IPS-NIHi11 (cell line): ENCODE measurements at places on chromosomes 7 and 10.

GRCh38 chr7:53504914-53505313 is 469.5 kb downstream of the POM121L12 start:
- no peak for DNase-seq

DNA sequence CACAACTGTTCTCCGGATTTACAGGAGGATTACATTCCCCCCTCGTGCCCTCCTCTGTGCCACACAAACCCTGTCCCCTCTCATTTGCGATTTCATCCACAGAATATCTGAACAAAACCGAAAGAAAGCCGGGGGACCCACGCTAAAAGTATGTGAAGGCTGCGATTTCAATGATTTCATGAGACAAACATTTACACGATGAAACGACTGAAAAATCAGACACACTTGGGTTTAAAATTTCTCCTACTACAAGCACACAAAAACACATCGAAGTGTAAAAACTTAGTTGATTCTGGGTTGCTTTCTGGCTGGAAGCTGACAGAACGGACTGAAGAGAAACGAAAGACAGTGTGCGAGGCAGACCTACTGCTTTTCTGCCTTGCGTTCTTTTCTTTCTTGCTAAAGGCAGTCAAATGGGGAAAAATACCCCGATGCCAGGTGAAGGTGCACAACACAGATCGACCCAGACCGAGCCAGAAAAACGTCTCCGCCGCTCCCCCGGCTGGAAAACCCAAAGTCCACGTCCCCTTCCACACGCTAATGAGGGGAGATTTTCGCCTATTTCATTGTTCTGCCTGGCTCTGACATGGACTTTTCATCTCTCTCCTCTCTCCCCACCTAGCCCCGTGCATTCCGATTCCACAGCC is 1.2 kb downstream of the HIPK2 start:
- peak; percentile 19 for DNase-seq

- no peak for DNase-seq
Measured at GRCh38 chr7:70805360-70805759, 326.6 kb upstream of the GALNT17 start.

DNA sequence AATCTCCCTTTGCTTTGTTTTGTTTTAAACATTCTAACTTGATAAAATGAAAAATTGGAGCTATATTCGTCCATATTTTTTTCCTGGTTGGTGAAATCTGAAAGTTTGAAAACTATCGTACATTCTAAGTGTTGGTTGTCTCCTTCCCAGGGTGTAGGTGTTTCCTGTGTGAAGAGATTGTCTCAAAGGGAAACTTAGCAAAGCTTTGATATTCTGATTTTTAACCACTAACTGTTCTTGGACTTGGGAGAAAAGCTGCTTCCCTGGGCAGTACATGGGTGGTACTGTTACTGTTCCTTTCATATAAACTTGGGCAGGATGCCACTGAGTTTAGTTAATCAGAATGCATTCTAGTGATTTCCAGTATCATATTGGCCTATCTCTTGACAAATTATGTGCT is 253.5 kb upstream of the LRGUK start:
- no peak for DNase-seq

DNA sequence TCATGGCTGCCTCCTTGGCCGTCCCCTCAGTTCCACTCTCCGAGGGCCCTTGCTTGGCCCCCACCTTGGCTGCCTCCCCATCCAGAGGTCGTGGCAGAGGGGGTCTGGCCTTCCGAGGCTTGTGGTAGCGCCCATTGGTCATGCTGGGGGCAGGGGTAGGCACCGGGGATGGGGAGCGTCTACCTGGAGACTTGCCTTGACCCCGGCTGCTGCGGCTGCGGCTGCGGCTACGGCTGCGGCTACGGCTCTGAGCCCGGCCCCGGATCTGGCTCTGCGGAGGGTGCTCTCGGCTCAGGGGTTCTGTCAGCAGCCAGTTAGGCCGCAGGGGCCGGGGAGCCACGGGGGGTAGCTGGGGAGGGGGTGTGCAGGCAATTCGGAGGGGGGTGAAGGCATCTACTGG is 10.7 kb downstream of the LZTS2 start:
- no peak for DNase-seq

GRCh38 chr7:88002617-88003016 is 68.6 kb downstream of the ADAM22 start:
- DNase-seq: no peak

DNA sequence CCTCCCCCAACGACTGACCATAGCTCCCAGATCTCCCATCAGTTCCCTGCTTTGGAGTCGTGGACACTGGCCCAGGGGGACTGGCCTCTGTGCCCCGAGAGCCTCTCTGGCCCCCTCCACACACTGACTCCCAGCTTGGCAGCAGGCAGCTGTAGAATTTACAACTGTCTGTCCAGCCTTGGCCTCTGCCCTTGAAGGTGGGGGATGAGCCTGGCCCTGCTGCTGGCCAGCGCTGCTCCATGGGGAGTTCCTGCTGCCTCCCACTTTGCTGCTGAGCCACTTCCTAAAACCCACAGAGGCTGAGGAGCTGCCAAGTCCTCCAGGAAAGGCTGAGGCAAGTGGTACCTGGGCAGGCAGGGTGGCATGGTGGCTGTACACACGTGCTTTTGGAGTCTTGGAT is 147.1 kb downstream of the WDR11 start:
- DNase-seq: no peak

DNA sequence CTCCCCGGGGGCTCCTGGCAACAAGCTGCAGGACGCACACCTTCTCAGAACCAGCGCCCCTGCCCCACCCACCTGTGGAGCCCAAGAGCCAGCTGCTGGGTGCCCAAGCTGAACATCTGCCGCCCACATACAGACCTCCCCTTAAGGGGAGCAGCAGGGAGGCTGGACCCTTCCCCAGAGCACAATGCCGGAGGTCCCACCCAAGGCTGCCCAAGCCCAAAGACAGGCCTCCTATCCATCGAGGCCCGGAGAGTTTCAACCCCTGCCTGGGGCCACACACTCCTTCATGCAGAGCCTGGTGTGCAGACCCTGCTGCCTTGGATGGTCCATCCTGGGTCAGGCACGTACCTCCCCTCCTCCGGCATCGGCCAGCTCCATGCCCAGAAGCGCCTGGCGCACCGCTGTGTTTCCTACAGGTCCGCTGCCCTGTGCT is 48.7 kb downstream of the VIPR2 start:
- no peak for DNase-seq

DNA sequence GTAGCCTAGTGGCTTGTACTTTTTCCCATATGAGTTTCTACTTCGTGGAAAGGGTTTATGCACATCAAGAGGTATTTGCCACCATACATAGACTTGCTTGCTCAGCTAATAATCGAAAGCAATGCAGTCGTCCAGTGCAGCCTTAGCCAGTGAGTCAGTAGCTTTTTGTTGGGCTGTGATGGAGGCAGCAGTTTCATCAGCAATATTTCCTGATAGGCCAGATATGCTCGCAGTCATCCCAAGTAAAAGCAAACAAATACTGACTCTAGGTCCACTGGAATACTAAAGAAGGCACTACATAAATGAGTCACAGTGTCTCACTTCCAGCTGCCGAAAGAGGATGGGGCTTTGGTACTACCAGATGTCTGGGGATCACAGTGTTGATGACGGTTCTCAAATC is 2.1 kb upstream of the BNIP3 start:
- no peak for DNase-seq

DNA sequence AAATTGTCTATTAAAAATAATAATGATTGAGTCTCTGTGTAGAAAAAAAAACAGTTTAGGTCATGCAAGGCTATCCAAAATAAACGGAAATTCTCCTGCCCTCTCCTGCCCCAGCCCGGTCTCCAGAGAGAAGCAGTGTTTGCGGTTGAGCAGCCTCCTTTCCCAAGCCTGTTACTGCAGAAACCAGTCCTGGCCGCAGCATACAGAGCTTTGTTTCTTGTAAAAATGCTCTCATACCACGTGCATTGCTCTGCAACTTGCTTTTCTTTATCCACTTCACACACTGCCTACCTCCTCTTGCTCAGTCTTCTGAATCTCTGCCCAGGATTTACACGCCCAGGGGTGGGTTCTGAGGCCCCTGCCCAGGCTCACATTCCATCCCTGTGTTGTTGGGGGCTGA is 34.4 kb upstream of the CUL1 start:
- DNase-seq: no peak

GRCh38 chr10:6532321-6532720 is 47.8 kb downstream of the PRKCQ start:
- no peak for DNase-seq

- no peak for DNase-seq
Measured at GRCh38 chr10:51302316-51302715, 228.0 kb downstream of the PRKG1 start.

GRCh38 chr10:123879606-123880257 is 11.9 kb downstream of the CPXM2 start:
- DNase-seq: no peak

GRCh38 chr7:88361357-88361756 is 54.7 kb upstream of the STEAP4 start:
- no peak for DNase-seq

DNA sequence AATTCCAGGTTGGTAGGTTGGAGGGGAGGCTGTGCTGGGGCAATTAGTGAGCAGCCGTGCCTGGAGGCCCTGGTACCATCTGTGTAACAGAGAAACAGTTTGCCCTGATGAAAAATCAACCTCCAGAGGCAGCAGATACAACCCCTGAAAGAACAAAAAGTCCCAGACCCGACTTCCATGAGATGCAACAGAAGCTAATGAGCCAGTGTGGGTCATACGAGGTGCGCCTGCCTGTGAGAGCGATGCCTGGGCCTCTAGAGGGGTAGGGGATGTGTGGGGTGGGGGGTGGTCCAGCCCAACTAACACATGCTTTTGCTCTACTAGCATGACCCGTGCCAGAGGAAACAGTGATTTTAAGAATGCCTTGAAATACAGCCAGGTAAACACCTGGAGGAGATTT is 39.3 kb downstream of the CELF2 start:
- peak; percentile 26 for DNase-seq

DNA sequence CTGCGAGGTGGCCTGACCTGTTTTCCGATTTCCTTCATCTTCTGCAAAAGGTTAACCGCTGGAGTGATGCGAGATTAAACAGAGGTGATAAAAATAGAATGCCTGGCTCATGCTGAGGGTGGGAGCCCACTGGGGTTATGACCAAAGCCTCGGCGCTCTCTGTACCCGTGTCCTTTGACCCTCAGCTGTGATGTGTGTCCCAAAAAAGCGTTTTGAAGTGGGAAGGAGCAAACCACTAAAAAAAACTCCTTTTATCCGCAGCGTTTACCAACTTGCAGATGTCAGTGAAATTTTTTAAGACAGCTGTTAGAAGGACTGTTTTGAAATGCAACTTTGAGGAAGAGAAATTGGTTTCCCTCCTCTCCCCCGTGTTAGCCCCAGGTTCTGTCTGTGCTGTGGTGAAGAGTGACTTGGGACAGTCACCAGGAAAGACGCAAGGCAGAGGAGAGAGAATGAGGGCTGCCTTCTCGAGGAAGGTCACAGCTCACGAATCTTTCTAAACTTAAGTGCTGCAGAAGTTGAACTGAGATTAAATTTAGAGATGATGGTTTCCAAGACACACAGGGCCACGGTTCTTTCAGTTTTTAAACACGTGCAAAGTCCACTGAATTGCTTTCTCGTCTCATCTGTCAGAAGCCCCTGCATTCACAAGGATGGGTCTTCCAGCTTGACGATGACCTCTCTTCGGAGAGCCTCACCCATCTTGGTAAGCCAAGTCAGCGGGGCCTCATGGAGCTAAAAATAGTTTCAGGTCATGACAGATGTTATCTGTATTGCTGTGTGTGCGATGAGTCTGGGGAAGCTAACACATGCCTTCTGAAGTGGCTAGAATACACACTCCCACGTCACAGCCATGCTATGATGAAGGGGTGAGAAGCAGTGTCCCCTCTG is 27.6 kb downstream of the AMZ1 start:
- no peak for DNase-seq

DNA sequence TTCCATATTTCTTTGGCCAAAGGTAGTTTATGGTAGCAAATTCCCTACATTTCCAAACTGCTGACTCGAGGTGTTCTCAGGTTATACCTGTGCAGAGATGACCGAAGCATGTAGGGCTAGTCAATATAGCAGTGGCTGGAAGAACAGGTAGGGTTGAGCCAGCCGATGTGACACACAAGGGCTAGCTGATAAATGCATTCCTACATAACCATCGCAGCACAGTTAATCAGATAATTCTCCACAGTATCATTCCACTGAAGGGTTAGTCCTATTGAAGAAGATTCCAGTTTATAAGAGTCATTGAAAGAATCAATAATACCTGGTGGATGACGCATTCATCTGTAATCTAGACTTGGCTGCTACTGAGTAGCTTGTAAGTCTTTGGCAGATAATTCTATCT is 220.0 kb downstream of the KIF20B start:
- no peak for DNase-seq

DNA sequence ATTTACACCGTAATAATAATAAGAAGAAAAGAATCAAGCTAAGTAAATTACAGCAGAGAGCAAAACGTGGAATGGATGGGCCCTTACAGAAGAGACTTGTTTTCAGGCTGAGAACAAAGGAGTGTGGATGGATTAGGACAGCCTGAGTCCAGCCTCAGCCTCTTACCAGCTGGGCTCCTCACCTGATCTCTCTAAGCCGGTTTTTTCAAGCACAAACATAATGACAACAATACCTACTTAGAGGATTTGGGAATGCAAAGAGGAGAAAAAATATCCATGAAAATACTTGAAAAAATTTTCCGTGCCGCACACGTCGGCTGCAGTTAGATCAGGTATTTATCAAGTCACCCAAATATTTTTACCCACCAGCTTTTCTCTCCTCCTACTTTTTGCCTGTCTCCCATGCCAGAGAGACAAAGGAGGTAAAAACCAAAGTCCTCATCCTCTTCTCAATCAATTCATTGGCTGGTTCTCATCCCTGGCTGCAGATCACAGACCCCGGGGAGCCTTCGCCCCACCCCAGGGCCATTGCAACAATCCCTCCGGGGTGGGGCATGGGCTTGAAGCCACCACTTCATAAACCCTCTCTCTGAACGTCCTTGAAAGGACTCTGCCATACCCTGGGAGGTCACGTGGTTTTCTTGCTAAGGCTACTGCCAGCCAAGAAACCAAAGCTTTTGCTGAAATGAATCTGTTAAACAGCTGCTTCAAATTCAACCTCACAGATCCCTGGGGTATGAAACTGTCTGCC is 29.7 kb upstream of the GTF2I start:
- peak; percentile 54 for DNase-seq

- DNase-seq: no peak
Measured at GRCh38 chr10:69673521-69673920, 43.5 kb downstream of the FAM241B start.

- no peak for DNase-seq
Measured at GRCh38 chr7:107813524-107813923, 10.5 kb upstream of the SLC26A3 start.

GRCh38 chr10:11197266-11197712 is 179.6 kb downstream of the CELF2 start:
- peak; percentile 44 for DNase-seq
